NCI-H774 (cell line): ENCODE measurements at places on chromosomes 2 and 18.

GRCh38 chr2:50345701-50346591, 686.0 kb downstream of the NRXN1 start:
- no peak for DNase-seq

DNA sequence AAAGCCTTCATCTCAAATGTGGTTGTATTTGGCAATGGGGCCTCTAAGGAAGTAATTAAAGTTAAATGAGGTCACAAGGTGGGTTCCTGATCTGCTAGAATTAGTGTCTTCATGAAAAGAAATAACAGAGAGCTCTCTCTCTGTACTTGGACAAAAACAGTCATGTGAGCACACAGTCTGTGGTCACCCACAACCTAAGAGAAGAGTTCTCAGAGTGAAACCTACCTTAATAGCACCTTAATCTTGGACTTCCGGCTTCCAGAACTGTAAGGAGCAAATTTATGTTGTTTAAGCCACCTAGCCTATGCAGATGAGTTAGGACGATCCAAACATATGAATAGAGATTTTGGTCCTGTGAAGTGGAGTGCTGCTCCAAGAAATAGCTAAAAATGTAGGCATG, 758.9 kb downstream of the LRRTM4 start:
- no peak for DNase-seq

- peak; percentile 80 for DNase-seq
Observed at GRCh38 chr2:165067643-165068486, 112.5 kb upstream of the SLC38A11 start.

GRCh38 chr18:58051765-58052460, 7.9 kb downstream of the NEDD4L start:
- DNase-seq: no peak

DNA sequence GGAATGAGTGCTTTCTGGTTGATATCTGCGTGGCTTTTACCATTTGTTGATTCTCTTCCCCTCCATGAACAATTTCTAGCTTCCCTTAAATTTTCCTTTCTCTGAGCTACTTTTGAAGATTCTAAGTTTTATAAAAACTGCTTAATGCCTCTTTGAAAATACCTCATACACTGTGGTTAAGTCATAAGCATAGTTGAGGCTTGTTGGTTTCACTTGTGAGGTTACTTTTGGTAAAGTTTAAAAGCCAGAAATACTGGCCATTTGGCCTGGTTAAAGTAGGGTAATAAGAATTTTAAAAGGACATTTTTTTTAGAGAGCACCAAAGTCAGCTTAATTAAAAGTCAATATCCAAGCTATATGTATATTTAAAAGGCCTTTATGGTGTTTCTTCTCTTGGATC, 21.3 kb upstream of the CAPN13 start:
- DNase-seq: no peak

- no peak for DNase-seq
Observed at GRCh38 chr18:9927392-9928063, 13.7 kb downstream of the VAPA start.

DNA sequence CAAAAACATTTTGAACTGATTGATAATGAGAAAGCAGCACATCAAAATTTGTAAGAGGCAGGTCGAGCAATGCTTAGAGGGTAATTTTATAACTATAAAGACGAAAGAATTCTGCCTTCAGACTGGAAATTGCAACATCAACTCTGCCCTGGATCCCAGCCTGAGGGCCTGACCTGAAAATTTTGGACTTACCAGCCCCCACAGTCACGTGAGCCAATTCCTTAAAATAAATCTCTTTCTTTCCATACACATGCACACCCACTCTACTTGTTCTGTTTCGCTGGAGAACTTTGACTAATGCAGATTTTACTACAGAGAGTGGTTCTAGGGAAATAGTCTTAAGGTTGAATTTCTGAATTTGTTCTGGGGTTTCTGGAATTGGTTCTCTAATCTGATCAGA, 14.6 kb upstream of the ACOXL start:
- no peak for DNase-seq

DNA sequence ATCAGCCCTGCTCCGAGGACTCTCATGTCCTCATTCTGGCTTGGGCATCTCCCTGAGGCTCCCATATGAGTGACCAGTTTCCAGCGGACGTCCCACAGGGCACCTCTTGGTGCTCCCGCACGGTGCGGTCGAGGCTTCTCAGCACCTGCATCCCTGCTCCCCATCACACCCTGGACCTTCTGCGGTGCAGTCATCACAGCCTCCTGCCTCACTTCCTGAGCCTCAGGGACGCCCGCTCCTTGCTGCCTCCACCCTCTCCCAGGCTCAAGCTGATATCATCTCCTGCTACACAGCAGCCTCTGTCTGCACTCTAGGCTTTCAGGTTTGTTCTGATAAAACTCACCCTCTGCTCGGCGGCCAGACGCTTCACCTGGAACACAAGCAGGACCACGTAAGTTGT, 185.0 kb downstream of the TMEM18 start:
- no peak for DNase-seq

DNA sequence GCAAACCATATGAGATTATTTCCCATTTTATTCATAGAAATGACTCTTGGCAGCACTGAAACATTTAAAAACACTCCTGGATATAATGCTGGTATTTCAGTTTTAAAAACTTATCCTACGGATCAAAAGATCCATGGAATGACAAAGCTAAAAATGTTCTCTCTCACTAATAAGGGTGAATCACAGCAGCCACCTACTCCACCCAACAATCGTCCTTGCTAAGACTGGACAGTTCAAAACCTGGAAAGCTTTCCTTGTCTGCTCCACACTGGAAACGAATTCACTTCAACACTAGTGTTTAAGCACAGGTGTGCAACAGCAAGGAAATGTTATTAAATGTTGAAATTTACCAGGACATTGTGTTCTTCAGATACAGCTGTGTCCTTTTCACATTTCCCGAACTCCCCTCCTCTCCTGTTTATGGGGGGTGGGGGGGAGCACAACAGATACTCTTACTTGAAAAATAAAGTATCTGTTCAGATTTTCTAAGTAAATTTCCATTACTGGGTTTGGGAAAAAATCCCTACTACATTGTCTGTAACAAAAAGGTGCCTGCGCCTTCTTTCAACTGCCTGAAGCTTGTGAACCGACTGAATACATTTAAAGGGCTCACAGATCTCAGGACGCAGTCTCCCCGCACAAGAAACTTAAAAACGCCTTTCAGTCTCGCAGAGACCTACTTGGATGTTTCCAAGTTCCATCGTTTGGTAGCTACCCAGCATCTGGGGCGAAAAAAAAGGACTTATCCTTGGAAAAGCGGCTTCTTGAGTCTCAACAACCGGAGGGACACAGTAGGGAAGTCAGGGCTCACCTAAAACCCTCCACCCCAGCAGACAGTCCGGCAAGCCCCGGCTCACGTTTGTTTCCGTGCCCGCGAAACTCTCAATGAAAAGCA, 1.3 kb downstream of the YWHAQ start:
- DNase-seq: peak; percentile 22

- DNase-seq: no peak
Observed at GRCh38 chr2:30300122-30300455, 68.8 kb downstream of the LBH start.

GRCh38 chr2:85452237-85452636, 33.7 kb downstream of the SH2D6 start:
- DNase-seq: no peak

DNA sequence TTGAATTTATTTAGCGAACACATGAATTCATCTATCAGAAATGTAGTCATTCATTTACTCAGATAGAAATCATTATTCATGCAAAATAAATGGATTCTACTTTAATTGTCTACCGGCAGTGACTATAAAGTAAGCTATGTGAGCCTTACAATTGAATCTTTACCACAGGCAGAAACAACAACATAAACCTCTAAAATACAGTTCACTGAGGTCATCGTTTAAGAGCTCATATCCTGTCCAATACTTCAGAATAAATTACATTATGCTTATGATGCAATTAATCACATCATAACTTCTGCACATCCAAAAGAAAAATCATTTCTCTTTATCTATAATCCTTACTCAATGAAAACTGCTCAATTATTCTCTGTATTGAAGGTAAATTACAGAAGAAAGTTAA, 244.7 kb downstream of the HNMT start:
- DNase-seq: no peak

GRCh38 chr2:219643084-219643473, 15.6 kb downstream of the SLC4A3 start:
- no peak for DNase-seq

GRCh38 chr2:207337234-207338219, 171.8 kb upstream of the KLF7 start:
- no peak for DNase-seq

GRCh38 chr2:73418343-73418742, 32.7 kb downstream of the ALMS1 start:
- no peak for DNase-seq

GRCh38 chr2:240431271-240431660, 4.2 kb upstream of the GPC1 start:
- DNase-seq: no peak

DNA sequence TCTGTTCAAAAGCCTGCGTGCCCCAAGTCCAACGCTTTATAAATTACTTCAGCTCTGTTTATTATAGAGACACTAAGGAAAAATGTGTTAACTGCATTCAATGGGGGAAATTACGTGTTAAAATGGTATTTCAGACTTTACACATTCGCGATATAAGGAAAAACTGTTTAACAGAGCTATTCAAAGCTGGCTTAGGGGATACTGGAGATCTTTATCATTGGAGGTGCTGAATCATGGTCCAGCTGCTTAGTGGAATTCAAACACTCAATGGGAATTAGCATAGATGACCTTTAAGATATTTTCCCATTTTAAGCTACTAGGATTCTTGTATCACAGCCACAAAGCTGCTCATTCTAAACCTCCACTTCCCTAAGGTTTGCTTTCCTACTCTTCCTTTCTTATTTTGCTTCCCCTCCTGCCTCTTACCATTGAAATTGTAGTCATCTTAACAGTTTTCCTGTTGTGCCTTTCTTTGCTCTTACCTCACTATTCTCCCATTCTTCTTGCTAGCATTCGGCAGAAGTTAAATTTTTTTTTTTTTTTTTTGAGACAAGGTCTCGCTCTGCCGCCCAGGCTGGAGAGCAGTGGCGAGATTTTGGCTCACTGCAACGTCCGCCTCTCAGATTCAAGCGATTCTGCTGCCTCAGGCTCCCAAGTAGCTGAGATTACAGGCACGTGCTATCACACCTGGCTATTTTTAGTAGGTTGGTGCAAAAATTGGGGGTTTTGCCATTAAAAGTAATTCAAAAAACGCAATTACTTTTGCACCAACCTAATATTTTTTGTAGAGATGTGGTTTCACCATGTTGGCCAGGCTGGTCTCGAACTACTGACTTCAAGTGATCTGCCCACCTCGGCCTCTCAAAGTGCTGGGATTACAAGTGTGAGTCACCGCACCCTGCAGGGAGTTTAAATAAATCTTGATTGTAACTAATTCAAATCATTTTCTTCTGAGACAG, 6.5 kb downstream of the SULT6B1 start:
- DNase-seq: no peak

DNA sequence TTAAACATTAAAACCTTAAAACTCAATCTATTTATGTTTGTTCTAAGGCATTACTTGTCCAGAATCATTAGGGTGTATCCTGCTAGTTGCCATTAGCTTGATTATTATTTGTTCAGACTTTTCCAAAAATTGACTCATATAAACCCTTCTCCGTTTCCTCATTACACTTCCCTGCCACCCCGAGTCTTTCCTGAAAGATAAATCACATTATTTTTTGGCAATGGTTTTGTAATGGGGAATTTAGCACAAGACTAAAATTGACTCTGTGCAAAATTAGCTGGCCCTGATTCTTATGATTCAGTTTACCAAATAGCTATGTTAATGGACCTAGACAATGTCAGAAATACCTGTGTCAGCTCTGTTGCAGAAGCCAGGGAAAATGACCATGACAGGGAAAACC, 112.2 kb upstream of the NT5C1B start:
- DNase-seq: no peak

GRCh38 chr2:23615216-23616020, 230.4 kb downstream of the KLHL29 start:
- DNase-seq: no peak

GRCh38 chr2:48380989-48381625, 148.8 kb upstream of the STON1 start:
- no peak for DNase-seq

DNA sequence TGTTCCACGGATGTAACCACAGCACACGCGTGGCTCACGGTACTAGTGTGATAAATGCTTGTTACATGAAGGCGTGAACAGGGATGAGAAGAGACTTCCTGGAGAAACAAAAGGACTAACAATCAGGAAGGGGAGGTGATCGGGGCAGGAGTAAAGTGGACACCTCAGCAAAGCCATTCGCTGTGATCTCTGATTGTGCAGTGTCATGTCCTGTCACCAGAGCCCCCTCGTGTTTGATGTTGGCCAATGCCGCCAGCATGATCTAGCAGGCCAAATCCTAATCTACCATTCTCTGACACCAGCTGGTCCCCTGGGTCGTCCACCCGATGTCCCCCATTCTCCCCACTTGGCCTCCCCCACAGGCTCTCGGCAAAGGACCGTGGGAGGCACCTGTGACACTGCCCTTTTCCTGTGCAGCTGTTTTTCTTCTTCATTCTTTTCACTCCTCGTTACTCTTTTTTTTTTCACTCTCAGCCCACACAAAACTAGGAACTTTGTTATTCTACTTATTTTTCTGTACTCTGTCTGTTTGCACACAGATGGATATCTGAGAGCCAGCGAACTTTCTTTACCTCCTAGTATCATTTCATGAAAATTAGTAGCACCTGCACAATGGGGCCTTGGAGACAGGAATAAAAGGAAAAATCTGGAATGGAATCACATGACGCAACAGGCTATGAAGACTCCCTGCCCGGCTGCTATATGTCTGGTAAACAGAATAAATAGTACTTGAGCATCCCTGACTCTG, 146.8 kb downstream of the TGIF1 start:
- DNase-seq: no peak

- DNase-seq: no peak
Observed at GRCh38 chr2:118016911-118017310, 3.0 kb upstream of the CCDC93 start.

GRCh38 chr2:98518101-98518500, 73.4 kb downstream of the INPP4A start:
- DNase-seq: no peak

DNA sequence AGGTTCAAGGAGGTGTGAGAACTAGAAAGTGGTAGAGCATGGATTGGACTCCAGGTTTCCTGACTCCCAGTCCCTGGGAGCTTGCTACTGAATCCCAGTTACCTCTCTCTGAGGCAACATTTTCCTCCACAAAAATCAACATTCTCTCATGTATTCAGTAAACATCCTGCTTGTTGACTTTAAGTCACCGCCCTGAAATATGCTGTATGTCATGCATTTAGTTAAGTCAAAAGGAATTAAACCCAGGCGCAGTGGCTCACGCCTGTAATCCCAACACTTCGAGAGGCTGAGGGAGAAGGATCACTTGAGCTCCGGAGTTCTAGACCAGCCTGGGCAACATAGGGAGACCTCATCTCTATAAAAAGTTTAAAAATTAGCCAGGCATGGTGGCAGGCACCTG, 3.8 kb downstream of the MATN3 start:
- DNase-seq: no peak
